Right ventricle myocardium inferior (tissue), 1 donor: ENCODE measurements at places on chromosomes 5 and 9. TPM values are rescaled to one million over a fixed set of nuclear protein-coding genes. Genes with fewer than 3 reads are reported as not detected.

The OSTF1 gene
- 25.0 TPM for total RNA-seq

The FAM221B gene
- total RNA-seq, result not detected

The FYB1 gene
- total RNA-seq, result 4.7 TPM

- DNase-seq, result no peak
Observed at GRCh38 chr5:159073026-159073425, 26.7 kb downstream of the EBF1 start.

DNA sequence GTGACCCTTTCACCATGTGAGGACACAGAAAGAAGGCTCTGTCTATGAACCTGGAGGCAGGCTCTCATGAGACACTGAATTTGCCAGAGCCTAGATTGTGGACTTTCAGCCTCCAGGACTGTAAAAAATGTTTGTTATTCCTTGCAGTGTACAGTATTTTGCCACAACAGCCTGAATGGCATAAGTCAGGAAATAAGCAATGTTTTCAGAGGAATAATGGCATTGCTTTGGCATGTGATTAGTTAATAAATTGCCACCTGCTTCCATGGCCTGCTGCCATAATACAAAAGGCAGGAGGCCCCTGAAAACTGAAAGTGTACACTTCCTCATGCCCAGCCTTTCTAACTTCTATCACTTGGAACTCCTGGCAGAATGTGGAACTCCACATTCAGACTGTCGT is 408.1 kb downstream of the GADD45G start:
- no peak for DNase-seq

- DNase-seq, result no peak
Observed at GRCh38 chr5:53257806-53258373, 148.3 kb upstream of the MOCS2 start.
